NCI-H460 (cell line): ENCODE measurements at places on chromosomes 3 and 15.
A peak's percentile ranks its signal among the peaks of the same experiment; 100 is the strongest.

GRCh38 chr15:31277335-31278060 is 49.1 kb upstream of the KLF13 start:
- no peak for DNase-seq

DNA sequence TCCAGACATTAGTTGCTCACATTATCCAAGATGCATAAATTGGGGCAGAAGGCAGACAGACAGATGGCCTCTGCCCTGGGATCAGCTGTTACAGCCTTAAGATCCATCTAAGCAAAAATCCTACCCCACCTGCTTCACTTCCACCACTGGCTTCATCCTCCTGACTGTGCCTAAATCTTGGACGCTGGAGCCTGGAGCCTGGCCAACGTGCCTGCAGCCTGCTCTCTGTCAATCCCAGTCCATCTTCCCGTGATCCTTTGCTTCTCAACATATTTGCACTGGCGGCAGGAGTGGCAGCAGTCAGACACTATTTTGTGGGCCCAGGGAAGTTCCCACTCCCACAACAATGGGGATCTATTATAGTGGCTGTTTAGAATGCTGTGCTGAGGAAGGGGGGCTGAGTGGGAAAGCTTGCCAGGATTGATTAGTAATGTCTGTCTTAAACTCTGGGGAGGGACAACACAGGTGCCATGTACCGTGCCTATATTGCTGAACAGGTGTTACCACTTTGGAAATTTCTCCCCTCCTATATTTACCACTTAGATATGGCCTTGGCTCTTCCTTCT is 121.2 kb downstream of the MEGF11 start:
- DNase-seq, result no peak

- DNase-seq, result no peak
Measured at GRCh38 chr15:100999369-100999768, 80.2 kb downstream of the LRRK1 start.

GRCh38 chr3:144282313-144282712 is 310.7 kb downstream of the DIPK2A start:
- no peak for DNase-seq

DNA sequence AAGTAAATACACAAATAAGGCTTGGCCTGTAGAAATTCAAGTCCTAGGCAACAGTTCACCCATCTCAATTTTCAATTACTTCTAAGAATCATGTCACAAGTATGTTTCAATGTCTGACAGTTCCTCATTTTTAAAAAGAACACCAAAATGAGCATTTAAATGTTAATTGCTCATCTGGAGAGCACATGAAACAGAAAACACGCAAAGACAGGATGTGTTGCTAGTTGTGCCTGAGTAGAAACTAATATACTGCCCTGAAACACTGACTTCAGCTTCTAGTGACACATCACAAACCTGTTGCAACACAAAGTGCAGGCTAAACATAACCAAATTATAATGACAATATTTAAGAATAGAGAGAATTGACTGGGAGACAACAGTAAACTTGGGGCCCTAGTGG is 167.3 kb upstream of the THBS1 start:
- no peak for DNase-seq

DNA sequence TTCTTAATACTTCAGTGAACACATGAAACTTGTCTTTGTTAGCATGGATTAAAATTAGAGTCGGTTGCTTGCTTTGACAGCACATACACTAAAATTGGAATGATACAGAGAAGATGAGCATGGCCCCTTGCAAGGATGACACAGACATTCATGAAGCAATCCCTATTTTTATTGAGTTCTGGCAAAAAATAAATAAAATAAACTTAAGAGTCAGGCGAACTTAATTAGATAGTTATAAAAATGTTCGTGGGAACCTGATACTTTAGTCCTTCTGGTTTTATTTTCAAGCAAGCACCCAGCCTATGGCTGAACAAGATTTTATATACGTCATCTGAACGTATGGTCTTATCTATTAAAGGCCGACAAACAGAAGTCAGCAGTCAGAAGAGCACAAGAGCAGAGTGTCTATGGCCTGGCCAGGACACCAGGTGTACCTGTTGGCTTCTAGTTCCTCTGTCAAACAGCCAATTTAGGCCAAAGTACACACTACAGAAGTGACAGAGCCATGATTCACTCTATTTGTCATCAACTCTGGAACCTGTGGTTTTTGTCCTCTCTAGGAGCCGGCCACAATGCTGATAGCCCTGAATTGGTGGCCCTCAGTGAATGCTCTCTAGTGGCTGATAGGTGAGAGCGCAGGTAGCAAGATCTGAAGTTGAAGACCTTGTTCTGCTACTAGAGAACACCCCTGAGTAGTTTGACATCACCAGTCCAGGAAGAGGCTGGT is 64.3 kb downstream of the LEO1 start:
- peak; percentile 14 for DNase-seq

- no peak for DNase-seq
Measured at GRCh38 chr3:71406972-71407810, 176.3 kb downstream of the FOXP1 start.

DNA sequence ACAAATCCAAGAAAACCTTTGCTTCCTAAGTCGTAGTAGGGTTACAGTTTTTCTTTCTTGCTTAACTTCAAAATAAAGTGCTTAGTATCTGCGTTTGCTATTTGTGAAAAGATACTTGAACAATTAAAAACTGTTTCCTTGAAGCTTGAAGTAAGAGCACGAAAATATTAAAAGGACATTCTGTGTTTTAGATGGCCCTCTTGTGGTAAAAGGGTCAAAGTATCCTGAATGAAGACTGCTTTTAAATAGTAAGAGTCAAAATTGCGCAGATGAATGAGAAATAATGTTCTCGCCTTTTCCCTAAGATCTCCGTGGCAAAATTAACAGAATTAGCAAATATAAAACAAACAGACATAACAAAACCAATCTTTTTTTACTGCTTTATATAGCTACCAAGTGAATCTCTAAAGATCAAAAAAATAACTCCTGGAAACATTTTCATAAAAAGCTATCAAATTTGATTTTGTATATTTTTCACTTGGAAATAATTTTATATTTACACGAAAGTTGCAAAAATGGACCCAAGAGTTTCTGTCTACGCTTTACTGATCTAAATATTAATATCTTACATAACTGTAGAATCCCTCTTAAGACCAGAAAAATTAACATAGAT is 175.4 kb downstream of the MBNL1 start:
- peak; percentile 54 for DNase-seq

GRCh38 chr3:79973482-79973881 is 205.7 kb upstream of the ROBO1 start:
- DNase-seq, result no peak

- DNase-seq, result no peak
Measured at GRCh38 chr3:18556503-18557135, 131.5 kb upstream of the SATB1 start.

DNA sequence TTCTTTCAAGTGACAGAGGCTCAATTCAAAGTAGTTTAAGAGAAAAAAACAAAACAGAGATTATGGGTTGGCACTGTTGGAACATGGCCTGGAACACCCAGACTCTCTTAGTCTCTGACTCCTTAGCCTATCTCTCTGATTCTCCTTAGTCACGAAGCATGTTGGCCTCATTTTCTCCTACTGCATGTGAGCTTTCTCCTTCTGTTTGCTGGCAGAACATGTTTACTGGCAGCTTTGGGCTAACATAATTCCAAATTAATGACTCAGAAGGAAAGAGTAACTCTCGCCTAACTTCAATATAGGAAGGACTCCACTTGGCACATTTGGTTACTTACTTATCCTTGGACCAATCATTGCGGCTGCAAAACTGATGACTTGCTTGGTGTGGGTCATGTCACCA is 21.7 kb upstream of the CCDC39 start:
- DNase-seq, result no peak

DNA sequence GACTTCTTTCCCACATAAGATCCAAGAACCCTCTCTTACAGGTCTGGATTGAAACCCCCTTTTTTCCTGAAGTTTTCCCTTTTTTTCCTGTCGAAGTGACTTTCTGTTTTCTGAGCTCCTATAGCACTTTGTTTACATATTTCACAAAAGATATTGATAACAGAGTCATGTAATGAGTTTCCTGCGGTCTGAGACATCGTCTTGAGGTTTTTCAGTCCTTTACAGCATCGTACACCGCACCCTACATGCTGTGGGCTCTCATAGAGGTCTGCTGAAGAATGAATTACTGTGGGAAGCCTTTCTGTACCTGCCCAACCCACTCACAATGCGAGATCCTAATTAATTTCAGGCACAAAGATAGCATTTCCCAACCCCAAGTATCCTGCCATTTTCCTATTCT is 53.1 kb downstream of the MCF2L2 start:
- no peak for DNase-seq

DNA sequence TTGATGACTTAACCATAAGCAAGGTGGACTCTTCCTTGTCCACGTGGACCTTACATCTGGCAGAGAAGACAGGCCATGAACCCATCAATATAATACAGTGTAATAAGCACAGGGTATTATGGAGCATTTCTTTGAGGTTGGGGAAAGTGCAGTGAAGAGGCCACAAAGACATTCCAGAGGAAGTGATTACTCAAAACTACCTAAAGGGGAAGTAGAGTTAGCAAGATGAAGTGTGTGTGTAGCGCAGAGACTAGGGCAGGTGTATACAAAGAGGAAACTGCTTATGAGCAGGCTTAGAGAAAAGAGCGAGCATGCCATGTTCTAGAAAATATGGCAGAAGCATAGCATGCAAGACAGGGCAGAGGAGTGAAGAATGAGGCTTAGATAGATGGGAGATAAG is 17.9 kb downstream of the CP start:
- no peak for DNase-seq

DNA sequence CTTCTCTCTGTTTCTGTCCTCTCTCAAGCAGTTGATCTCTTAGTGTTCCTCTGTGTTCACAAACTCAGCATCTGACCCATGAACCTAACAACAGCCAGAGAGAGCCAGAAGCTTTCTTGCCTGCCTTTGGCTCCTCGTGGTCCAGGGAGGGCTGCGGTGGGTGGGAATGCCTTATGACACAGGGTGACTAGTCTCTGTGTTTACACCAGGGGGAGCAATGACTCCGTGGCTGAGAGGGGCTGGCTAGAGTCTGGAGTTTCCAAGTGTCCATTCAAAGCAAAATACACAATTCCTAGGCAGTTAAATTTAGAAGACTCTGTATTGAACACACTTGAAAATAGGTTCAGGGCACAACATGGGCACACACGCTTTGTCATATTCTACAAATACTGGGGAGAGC is 370.0 kb upstream of the FRG2C start:
- no peak for DNase-seq

DNA sequence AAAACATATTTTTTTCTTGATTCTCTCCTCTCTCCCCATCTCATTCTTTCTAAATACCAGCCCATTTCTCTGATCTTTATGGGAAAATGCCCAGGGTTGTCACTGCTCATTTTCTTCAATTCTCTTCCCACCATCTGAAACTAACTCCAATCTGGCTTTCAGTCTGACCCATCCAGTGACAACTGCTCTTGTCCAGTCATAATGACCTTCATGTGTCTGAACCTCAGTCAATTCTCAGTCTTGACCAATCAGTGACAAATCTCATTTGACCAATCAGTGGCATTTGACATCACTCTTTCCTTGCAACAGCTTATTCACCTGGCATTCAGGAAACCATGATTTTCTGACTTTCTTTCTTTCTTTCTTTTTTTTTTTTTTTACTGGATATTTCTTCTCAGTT is 15.1 kb downstream of the VEPH1 start:
- DNase-seq, result no peak

- no peak for DNase-seq
Measured at GRCh38 chr3:59271971-59272370, 222.1 kb upstream of the CFAP20DC start.

DNA sequence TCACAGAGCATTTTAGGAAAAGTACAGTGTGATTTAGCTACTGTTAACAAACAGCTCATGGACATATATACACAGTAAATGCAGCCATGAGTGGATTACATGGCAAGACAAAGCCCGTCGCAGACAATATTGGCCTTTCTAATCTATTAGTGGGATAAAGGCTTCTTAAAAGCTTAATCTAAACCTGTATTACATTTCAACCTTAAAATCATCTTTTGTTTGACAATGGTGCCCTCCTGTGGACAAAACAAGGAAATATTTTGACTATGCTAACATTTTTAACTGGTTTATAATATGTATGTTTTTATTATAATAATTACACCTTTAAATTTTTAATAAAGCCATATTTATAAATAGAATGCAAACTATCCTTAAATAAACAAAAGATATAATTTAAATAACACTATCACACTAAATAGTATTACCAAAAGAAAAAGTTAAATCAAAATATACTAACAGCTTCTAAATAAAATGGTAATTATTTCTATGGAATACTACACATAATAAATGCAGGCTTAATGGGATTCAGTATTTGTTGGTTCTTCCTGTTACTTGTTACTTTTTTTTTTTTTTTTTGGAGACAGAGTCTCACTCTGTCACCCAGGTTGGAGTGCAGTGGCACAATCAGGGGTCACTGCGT is 38.6 kb downstream of the TAFA4 start:
- peak; percentile 35 for DNase-seq

DNA sequence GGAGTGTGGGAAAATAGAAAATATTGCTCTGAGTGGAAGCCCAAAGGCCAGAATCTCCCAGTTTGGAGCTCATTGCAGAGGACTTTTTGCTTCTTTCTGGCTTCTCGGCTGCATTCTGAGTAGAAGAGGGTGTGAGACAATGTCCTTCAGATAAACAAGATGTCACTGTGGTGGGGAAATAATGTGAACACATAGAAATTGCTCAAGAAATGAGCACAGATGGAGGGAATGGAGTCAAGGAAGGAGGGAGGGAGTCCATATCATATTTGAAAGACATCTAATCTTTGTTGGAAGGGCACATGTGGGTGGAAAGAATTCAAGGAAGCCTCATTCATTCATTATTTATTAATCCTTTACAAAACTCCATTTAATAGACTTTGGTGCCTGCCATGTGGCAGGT is 145.3 kb downstream of the FAM43A start:
- DNase-seq, result no peak

- no peak for DNase-seq
Measured at GRCh38 chr3:177367788-177368187, 170.5 kb upstream of the TBL1XR1 start.

DNA sequence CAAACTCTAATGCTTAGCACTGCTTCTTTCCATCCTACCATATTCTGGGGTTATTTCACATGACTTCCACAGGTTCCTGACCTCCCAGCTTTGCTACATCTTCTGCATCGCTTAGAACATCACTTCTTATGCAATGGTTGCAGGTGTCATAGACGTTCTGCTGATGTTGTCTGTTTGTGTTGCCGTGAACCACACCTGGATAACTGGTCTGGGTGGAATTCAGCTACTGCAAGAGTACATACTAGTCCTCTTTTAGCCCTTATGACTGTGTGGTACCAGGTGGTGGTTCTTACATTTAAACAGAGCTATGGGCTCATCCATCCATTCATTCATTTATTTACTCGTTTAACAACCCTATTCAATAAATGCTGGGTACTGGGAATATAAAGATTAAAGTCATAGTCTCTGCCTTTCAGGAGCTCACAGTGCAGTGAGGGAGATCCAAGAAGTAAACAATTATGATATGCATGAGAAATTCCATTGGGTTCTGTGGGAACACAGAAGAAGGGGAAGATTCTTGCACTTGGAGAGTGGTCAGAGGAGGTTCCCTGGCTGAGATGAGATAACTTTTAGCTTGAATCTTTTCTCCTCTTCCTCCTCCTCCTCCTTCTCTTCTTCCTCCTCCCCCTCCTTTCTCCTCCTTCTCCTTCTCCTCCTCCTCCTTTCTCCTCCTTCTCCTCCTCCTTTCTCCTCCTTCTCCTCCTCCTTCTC is 30.8 kb downstream of the TMEM45A start:
- no peak for DNase-seq

GRCh38 chr3:120161902-120162301 is 67.7 kb upstream of the GSK3B start:
- no peak for DNase-seq

- DNase-seq, result no peak
Measured at GRCh38 chr3:176097027-176097426, 1100.3 kb downstream of the TBL1XR1 start.

GRCh38 chr3:20317616-20318015 is 131.6 kb upstream of the SGO1 start:
- no peak for DNase-seq
